ENCODE measurements at places on chromosomes 2 and 18. TPM values are rescaled to one million over a fixed set of nuclear protein-coding genes. Genes with fewer than 3 reads are reported as not detected.
A peak's percentile ranks its signal among the peaks of the same experiment; 100 is the strongest.

DNA sequence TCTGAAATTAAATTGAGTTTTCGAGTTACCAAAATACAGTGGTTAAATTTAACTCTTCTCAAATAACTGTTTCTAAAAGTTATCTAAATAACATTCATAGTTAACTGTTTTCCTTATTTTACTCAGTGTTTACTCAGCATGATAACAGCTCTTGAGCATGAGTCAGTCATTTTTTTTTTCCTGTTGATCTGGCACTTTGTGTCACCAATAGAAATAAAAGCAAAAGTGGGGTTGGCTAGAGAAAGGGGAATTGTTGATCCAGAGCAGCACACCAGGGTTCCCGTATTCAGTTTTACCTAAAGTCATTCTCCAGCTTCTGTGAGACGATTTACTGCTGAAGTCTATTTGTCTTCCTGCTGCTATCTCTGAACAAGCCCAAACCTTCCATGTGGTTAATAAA, 851.6 kb downstream of the DCC start:
- no peak for DNase-seq

DNA sequence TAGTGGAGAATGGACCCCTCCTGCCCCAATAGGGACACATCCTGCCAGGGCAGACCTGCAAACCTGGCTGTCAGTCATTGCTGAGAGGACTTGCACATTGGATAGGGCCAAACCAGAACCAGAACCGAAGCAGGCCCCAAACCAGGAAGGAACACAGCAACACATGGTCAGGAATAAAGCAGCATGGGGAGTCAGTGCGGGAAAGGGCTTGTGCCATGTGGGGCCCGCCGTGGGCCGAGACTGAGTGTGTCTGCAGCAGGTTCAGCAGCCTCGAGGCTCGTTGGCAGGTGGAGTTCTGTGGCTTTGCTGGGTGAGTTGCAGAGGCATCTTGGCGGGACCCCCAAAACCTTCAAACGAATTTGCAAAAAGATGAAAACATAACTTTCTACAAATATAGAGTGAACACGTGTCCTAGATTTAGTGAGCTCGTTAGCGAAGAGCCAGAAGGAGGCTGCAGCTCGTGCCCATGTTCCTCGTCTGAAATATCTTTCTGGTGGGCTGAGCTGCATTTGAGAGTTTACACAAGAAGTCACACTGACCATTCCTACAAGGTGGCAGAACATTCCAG, 44.9 kb upstream of the LDLRAD4 start:
- DNase-seq: no peak

DNA sequence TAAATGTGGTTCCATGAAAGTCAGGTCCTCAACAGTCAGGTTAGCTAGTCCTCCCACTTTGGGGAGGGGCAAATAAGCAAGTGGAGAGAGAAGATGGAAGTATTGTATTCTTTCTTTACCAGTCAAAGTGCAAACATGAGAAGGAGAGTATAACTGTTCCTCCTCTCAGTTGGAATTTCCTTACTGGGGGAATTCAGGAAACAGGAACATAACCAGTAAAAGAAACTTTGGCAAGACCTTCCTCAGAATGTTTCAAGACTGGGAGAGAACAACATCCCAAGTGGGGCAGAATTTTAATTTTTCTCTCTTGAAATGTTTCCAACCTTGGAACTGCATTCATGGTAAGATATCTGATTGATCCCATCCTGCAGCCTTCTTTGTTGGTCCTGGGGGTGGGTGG, 552.4 kb upstream of the TNP1 start:
- no peak for DNase-seq

GRCh38 chr2:159926695-159927094, 128.7 kb upstream of the CD302 start:
- no peak for DNase-seq

IL36G gene
- total RNA-seq: not detected

INPP5D gene
- 2.8 TPM for total RNA-seq

- DNase-seq: no peak
Measured at GRCh38 chr18:26176134-26176533, 42.5 kb downstream of the PSMA8 start.

DNER gene
- total RNA-seq: 0.87 TPM

NYAP2 gene
- total RNA-seq: 0.75 TPM

GRCh38 chr2:134393075-134393461, 139.2 kb downstream of the MGAT5 start:
- no peak for DNase-seq

FOXD4L1 gene
- 0.18 TPM for total RNA-seq

- no peak for DNase-seq
Measured at GRCh38 chr2:86069091-86069685, 36.5 kb downstream of the POLR1A start.

GRCh38 chr2:147109291-147109690, 735.5 kb upstream of the ACVR2A start:
- no peak for DNase-seq

DNAH7 gene
- 0.10 TPM for total RNA-seq

GRCh38 chr2:233409286-233409991, 55.1 kb downstream of the DGKD start:
- DNase-seq: no peak

MYO3B gene
- total RNA-seq: 0.04 TPM

TNFRSF11A gene
- total RNA-seq: 0.60 TPM

- no peak for DNase-seq
Measured at GRCh38 chr2:172220121-172220520, 117.4 kb upstream of the DLX2 start.

GRCh38 chr2:144703852-144704708, 184.2 kb upstream of the ZEB2 start:
- peak; percentile 8 for DNase-seq

GRCh38 chr2:201707753-201708152, 9.3 kb upstream of the MPP4 start:
- DNase-seq: no peak

DNA sequence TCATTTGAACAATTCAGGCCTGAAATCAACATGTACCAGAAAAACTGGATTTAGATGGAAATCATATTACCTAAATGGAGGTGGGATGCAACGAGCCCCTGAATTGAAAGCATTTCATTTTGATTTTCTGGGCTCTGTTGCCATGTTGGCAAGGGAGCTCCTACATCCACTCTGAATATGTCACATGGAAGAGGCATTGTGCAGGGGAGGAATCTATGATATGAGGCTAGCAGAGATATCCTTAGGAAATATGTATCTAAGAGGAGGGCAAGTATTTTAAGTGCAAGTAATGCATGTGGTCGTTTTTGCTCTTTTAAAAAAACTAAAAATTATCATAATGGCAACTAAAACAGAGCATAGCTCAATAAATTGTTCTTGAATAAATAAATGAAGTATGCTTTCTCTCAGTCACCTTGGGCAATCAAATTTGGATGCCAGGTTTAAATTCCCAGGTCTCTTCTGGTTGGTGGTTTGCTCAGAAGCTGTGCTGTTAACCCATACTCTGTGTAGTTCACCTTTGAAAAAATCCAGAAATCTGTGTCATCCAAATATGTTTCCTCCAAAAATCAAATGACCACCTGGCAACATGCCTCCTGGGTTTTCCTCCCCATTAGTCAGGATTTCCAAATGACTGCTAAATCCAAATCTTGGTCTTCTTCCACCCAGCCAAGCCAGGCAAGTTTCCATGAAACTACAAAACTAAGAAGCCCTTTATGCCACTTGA, 6.5 kb upstream of the LGALSL start:
- no peak for DNase-seq

- peak; percentile 82 for DNase-seq
Measured at GRCh38 chr2:121649149-121649595, at the start of gene CLASP1. Gene CLASP1 (minus strand): TSS chr2:121649462. CDS start chr2:121605895, 43,567 bp downstream.

NBAS gene
- total RNA-seq: 36.2 TPM

GRCh38 chr2:217106650-217107014, 246.8 kb upstream of the TNP1 start:
- DNase-seq: no peak

VIT gene
- 8.5 TPM for total RNA-seq

ARHGAP15 gene
- 2.8 TPM for total RNA-seq

GRCh38 chr2:39216346-39217191, 27.2 kb downstream of the CDKL4 start:
- no peak for DNase-seq

DNA sequence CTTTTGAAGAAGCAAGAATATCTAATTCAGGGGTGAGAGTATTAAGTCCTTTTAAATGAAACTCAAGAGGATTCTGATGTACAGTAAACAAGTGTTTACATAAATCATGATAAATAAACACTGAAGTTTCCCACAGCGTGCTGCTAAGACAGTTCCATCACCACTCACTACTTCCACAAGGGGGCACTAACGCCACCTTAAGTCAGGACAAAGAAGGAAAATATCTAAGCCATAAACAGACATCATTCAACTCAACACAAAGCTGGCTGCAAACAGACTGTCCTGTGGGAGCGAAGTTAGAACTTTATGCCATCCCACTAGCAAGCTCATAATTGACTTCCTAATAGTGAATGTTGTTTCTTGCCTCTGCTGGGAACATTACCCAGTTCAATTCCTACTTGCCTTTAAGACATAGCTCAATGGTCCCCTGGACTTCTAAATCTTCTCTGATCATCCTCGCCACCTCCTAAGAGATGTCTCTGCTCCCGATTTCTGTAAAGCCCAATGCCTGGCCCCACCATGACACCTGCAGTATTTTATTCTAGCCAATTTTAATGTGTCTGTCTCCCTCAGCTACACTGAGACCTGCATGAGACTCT, 36.5 kb downstream of the MRPL44 start:
- DNase-seq: no peak

GPR45 gene
- total RNA-seq: not detected

DNA sequence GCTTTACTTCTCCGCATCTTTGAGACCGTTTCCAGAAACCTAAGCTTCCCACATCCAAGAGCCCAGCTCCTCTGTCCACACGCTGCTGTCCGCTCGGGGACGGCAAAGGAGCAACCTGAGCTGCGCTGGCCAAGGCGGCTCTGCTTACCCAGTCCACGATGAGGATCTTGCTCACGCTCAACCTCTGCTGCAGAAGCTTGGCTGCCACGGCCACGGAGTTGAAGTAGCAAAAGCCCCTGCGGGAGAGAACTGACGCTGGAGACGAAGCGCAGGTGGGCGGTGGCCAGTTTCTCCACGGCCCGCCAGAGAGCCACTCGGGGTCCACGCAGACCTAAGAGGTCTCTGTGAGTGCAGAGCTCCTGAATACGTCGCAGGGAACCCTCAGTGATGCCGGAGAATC, 236.1 kb downstream of the TWIST2 start:
- DNase-seq: no peak

PPP1CB gene
- total RNA-seq: 610 TPM

- DNase-seq: no peak
Measured at GRCh38 chr2:173819852-173820251, 145.3 kb downstream of the SP3 start.

DNA sequence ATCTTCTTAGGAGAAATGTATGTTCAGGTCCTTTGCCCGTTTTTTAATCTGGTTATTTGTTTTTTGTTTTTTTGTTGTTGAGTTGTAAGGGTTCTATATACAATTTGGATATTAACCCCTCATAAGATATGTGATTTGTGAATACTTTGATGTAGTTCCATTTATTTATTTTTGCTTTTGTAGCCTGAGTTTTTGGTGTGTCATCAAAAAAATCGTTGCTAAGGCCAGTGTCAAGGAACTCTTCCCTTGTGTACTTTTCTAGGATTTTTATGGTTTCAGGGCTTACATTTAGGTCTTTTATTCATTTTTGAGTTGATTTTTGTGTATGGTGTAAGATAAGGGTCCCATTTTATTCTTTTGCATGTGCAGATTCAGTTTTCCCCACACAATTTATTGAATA, 372.6 kb downstream of the PLCL1 start:
- DNase-seq: no peak

ZEB2 gene
- 30.5 TPM for total RNA-seq

GRCh38 chr2:84996909-84997308, 25.9 kb downstream of the KCMF1 start:
- no peak for DNase-seq

GRCh38 chr2:151634736-151635467, 99.4 kb downstream of the NEB start:
- no peak for DNase-seq

DSG1 gene
- not detected for total RNA-seq

- no peak for DNase-seq
Measured at GRCh38 chr18:78770139-78770822, 209.3 kb upstream of the SALL3 start.

GRCh38 chr2:217277646-217278398, 418.0 kb upstream of the TNP1 start:
- DNase-seq: no peak

DNA sequence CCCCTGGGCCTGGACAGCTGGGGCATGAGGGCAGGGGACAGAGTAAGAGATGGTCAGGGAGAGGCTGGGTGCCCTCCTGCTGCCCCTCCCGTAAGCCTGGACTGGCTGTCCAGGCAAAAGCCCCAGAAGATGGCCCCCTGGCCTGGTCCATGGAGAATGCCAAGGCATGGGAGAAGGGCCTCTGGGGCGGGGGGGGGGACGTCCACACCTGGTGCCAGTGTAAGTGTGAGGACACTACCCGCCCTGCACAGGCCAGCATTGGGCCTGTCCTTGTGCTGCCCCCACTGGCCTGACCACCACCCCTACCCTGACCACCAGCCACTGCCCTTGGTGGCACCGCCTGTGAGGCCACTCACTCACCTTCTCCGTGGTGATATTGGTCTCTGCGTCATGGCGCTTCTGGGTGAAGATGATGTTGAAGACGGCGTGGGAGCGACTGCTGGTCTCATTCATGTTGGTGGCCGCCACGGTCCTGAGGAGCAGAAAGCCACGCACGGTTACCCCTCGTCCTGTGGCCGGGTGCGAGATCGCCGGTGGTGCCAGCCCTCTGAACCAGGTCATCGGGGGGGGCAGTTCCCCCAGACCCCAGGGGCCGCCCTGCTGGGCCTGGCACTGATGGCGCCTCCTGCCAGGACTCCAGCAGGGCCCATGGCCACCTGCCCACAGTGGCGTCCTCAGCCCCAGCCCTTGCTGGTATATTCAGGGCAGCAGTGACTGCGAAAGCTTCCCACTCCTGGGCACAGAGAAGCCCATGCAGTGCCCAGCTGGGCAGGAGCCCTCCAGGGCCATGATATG, 35.2 kb downstream of the KIF1A start:
- DNase-seq: peak; percentile 43

TFCP2L1 gene
- total RNA-seq: 0.90 TPM

DNA sequence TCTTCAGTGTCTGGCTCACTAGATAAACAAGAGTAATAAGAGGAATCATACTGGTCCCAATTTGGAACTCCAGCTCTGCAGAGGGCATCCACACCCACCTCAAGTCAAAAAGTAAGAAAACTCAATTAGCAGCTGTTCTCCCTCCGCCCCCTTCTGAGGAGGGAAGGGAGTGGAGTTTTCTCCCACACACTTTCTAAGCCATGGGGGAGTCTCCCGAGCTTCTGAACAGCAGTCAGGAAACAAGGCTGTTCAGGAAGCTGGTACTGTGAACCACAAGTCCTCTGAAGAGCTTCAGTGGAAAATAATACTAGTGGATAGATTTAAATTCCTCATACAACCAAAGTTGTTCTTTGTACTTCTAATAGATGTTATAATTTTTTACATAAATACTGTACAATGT, 32.9 kb upstream of the SPTBN1 start:
- no peak for DNase-seq
